Cerebellum (tissue), 4 donors: ENCODE measurements at places on chromosomes 5 and 9.
A peak's percentile ranks its signal among the peaks of the same experiment; 100 is the strongest.

- DNase-seq, result no peak
Observed at GRCh38 chr5:55547781-55548180, 13.0 kb upstream of the PLPP1 start.

GRCh38 chr9:1959371-1959770 is 55.8 kb upstream of the SMARCA2 start:
- no peak for DNase-seq

DNA sequence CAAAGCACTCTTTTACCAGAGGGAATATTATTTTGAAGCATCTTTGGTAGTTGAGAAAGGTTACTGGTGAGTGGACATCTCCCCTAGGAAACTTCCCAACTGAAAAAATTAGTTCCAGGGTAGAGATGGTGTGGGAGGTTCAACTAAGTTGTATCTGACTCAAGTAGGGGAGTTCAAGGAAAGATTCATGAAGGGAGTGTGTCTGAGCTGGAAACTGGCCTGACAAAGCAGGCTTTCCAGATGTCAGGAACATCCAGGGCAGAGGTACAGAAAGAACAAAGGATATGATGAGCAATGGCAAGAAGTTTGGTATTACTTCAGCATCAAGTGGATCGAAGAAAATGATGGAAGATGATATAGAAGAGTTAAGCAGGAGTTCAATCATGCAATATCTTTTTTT is 458.0 kb upstream of the RIOK2 start:
- no peak for DNase-seq

- DNase-seq, result no peak
Observed at GRCh38 chr5:9544056-9544455, 1.8 kb downstream of the SEMA5A start.

DNA sequence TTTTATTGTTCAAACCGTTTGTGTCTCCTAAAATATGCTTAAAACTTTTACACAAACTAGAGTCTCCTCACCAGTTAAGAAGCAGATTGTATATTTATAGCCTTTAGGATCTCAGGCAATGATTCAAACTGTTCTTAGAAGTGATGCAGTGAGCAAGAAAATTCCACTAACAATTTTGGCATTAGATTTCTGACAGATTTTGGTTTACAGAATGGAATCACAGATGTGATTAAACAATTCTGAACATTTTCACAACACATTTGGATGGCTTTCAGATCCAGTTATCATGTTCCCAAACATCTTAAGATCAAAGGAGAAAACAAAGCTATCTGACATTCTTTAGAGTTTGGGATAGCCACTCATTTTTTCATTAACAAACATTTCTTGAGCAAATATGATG is 181.7 kb upstream of the RIOK2 start:
- no peak for DNase-seq

GRCh38 chr9:112761912-112762655 is 11.5 kb downstream of the SNX30 start:
- no peak for DNase-seq

DNA sequence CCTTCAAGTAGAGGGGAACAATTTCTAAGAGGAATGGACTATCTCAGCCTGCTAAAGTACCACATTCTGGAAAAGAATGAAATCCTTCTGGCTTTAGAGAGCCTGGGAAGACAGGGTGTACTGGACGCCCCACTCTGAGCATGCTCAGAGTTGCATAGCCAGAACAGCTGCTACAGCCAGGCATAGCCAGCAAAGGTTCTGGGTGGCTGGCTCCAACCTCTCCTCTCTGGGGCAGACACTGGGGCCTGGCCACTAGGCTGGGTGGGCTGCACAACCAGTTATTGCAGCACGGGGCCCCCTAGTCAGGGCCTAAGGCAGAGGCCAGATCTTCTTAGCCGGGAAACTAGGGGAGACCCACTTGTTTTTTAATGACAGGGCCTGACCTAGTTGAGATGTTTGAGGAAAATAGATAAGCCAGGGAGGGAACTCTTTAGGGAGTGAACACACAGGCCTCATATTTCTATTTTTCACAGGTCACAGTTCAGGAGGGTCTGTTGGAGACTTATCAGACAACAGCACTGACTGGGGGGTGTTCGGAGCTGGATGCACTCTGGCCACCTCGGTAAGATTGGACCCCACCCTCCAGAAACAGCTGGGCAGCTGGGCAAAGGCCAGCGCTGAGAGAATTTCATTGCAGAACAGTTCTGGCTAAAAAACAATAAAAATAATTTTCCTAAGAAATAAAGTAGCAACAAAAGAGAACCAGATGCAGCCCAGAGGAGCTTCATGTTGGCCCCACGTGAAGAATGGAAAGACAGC is 142.9 kb downstream of the LPAR1 start:
- DNase-seq, result no peak

DNA sequence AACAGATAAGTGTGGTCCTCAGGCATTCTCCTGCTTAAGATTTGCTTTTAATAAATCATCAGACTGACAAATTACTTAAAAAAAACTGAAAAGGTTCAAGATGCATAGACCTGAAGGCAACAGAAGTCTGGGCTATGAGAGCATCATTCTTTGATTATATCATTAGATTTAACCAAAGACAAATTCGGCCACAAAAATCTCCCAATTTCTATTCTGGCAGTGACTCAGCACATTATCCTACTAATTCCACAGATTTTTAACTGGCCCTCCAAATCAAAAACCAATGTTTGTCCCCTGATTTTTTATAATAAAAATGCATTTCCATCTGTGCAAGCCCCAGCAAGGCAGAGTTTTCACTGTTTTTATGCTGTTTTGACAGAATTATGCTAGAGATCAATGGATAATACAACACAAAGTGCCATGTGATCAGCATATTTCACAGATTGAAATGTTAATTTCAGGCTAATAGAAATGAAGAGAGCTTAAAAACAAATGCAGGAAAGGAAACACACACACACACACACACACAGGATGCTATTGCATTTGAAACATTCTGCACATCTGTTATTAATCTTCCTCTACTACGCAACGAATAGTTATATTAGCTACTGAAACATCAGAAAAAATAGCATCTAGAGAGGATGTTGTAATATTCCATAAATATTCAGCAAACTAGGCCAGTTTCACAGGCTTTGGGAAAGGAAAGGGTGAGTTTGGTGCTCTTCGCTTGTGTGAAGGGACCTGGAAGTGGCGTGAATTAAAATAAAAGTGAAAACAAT is 177.6 kb upstream of the ST8SIA4 start:
- no peak for DNase-seq

- DNase-seq, result no peak
Observed at GRCh38 chr5:22226423-22226822, 626.7 kb downstream of the CDH12 start.

- DNase-seq, result peak; percentile 44
Observed at GRCh38 chr5:72248410-72248981, 71.5 kb downstream of the MRPS27 start.

- no peak for DNase-seq
Observed at GRCh38 chr9:34169125-34169524, 9.7 kb upstream of the UBAP1 start.

GRCh38 chr9:94277885-94278536 is 18.9 kb downstream of the ZNF169 start:
- no peak for DNase-seq

DNA sequence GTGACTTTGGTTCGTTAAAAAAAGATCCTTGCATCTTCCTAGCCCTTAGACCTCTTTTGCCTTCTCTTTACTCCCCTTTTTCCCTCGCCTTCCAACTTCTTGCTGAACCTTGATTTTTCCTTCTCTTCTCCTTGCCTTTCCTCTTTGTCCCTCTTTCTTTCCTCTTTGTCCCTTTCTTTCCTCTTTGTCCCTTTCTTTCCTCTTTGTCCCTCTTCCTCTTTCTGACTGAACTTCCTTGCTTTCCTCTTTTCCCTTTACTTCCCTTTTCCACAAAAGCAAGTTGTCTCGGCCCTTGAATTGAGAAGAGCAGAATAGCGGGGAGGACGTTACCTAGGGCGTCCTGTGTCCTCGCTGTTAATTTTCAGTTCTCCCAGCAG is 1.4 kb upstream of the MLLT3 start:
- no peak for DNase-seq

DNA sequence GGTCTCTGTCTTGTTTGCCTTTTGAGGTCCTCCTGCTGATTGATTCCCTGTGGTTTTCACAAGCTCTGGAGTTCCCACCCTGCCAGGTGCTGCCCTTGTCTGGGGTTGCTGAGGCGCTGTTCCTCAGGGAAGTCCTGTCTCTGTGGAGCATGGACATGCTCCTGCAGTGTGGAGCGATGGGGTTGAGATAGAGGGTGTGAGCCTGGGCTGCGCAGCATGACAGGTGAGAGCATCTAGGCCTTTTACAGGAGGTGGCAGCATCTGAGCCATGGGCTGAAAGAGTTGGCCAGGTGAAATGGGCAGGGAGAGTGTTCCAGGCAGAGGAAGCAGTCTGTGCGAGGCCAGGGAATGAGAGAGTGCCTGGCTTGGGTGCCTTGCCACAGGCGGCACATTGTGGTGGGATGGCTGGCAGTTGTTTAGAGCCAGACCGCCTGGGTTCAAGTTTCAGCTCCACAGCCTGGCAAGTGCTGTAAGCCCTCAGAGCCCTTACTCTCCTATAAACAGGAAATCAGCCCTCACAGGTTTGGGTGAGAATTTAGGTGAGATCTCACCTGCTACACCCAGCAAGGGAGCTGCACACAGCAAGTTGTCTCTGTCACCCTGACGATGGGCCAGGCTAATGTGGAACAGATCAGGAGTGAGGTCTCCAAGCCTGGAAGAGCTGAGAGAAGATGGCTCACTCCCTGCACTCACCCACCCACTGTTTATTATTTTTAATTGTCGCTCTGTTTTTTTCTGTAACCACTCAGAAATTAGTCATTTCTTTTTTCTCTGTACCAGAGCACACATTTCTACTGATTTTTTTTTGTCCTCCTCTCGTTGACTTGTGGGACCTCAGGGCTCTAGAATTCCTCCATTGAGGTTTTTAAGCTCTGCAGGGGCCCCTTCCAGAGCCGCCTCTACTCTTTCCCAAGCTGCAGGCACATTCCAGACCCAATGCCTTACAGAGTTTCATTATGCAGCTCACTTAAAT is 19.6 kb downstream of the TCOF1 start:
- DNase-seq, result no peak

- DNase-seq, result no peak
Observed at GRCh38 chr9:131557855-131558548, 12.7 kb downstream of the PRRT1B start.

DNA sequence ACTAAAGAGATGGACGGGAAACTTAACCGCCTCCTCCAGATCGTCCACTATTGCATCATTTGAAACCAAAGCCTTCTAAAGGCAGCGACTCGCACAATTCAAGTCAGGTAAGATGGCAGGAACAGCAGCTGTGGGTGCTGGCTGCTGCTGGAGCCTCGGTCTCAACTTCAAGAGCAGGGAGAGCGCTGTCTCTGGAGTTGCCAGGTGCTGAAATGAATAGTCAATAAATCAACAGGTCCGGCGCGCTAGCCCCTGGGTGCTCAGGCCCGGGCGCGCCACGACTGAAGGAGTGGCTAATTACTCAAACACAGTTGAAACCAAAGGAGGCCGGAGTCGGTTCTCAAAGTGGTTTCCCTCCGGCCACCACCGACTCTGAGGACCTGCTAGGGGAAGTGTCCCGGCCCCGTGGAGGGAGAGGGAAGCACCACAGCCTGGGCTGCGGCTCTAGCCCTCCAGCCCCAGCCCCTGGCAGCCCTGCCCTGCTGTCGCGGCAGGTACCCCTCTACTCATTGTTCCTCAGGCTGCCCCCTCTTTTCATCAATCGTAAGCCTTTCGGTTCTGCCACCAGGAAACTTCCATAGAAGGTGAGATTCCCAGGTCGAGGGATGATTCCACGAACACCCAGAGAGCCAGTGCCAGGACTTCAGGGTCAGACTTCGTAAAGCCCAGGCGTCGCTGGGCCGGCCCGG is 804 bp downstream of the TTC39B start:
- peak; percentile 15 for DNase-seq

DNA sequence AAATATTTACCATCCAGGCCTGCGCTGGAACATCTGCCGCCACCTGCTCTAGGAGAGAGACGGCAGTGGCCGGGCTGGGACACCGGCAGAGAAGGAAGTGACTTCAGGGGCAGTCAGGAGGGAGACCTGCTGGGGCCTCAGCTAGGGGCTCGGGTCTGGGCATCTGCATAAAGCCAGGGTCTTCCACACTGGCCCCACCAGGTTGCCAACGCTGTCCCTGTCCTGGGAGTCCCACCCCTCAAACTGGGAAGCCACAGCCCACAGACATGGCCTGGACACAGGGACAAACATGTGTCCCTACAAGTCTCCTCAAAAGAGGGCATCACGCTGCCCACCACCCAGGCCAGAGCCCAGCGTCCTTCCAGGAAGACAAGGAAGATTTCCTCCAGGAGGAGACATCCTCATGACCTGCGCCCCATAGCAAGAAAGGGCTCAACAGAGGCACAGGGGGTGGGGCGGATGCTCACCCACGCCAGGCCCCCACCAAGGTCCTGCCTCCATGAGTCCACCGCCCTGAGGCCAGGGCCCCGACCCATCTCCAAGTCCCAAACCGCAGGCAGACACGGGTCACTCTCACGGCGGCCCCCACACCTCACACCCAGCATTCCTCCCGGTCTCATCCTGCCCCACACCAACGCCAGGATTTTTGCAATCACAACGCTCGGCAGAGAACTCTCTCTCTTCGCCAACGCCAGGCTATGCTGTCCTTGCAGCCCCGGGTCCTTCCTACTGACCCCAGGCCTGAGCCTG is 9.0 kb downstream of the VAV2 start:
- no peak for DNase-seq

DNA sequence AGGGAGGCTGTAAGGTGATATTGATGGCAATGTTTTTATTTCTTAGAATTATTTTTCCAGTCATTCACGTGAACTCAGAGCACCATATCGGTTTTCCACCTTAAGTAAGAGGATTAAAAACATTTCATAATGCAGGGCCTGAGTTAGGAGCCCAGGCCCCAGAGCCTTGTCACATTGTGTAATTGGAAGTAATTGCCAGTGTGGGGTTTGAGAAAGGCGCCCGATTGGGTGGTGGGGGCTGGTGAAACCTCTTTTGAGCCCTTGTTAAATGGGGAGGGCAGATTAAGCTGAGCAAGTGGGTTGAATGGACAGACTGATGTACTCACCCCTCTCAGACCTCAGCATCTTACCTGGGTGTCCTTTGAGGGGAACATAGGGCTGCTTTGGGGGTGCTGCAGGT is 116.7 kb upstream of the PITX1 start:
- no peak for DNase-seq

DNA sequence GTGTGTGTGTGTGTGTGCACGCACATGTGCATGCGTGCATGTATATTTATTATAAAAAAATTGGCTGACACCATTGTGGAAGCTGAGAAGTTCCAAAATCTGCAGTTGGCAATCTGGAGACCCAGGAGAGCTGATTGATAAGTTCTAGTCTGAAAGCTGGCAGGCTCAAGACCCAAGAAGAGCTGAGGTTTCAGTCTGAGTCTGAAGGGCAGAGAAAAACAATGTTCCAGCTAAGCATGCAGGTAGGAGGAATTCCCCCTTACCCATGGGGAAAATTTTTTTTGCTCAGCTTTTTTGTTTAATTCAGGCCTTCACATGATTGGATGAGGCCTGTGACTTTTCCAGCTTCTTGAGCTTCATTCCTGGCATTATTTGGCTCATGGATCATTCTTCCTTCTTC is 31.2 kb upstream of the ACTBL2 start:
- no peak for DNase-seq
